Stimulated activated naive CD4-positive, alpha-beta T cell (primary cell): ENCODE measurements at places on chromosomes 7 and 10.

- DNase-seq = no peak
Measured at GRCh38 chr10:63430091-63430998, 35.4 kb downstream of the JMJD1C start.

DNA sequence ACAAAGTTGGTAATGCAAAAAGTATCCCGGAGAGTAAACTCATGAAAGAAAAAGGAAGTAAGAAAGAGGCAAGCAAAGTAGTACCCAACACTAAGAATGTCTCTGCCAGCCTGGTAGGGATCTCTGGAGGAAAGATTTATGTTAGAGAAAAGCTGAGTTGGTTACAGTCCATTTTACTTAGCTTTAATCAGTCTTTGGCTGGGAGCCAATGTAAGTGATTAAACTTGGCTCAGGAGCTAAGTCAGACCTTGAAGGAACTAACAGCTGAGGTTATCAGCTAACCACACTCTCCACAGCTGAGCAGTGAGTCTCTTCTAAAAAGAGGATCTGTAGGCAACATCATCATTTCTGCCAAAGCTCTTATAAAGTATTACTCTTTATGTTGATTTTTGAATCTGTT lies 148.0 kb downstream of the ANKRD7 start:
- no peak for DNase-seq

DNA sequence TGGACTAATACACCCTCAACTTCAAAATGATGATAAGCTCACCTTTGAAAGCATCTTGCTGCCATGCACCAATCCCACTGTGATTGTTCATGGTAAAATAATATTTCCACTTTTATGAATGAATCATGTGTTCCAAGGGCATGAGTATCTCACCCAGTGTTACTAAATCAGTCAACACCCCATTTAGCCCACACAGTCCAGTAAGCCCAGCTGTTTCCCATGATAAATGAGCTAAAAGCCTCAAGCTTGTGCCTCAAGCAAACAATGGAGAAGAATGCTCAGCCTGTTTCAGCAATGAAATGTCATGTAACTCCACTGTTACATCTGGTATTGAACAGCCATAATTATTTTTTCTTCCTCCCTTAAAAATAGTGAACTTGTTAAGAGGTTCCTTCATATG lies 442.5 kb downstream of the XPNPEP1 start:
- no peak for DNase-seq

DNA sequence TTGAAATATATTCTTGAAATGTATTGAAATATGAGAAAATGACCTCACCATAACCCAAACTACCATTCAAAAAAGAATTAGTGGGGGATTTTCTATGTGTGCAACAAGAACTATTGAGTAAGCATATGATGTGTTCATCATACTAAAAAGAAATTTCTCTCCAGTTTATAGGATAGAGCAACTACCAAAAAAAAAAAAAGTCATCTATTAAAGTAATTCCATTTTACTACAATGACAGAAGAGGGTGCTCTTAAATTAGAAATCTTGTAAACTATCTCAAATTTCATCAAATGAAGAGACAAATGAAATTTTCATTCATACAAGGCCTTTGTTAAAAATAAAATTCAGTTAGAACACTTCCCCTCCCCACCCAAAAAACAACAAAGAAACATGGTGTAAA lies 195.4 kb upstream of the PLXDC2 start:
- no peak for DNase-seq

GRCh38 chr10:68550747-68551411 lies 9.3 kb upstream of the TET1 start:
- DNase-seq = no peak

- no peak for DNase-seq
Measured at GRCh38 chr10:115082506-115082905, 10.7 kb upstream of the ATRNL1 start.

- no peak for DNase-seq
Measured at GRCh38 chr10:99372546-99373271, 43.6 kb downstream of the CNNM1 start.

DNA sequence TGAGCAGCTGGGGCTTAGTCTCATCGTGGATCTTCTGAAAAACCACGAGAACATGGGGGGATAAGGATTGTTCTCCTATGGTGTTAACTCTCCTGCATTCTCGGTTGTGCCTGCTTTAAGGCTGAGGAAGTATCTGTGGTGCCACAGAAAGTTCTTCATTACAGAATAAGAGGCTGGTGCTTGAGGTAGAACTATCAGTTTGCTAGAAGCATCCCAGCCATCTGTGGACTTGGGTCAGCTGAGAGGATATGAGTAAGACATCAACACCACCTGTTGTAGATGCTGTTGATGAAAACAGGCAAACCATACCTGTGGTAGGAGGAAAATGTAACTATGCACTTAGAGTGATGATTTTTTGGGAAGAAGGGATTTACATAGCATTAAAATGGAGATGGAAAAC lies 416.6 kb downstream of the PHTF2 start:
- no peak for DNase-seq

DNA sequence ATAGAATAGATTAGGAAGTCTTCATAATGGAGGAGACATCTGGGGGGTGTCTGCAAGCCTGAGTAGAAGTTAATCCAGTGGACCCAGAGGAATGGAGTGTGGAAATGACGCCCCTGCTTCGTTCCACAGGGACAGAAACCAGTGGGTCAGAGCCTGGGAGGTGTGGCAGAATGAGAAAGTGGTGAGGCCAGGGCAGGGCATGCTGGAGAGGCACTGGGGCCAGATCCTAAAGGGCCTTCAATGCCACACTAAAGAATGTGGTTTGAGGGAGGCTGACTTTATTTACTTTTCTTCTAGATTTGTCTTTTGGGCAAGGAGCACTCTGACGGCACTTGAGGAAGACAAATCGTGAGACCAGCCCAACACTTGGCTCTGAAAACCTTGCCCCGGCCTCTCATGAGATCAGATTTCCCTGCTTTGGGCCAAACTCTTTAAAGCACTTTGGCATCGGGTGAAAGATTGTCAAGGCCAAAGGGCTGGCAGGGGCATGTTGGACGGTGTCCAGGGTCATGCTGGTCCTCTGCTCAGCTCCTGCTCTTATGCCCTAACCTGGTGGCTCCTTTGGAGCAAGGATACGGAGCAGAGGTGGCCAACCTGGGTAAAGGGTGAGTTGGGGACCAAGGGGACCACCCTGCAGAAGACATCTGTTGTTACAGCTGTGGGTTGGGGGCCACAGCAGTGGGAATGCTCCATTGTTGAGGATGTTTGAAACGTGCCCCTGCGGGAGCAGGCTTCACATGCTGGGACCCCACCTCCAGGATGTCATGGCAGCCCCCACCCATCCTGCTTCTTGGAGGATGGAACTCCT lies 157.0 kb upstream of the ZMIZ1 start:
- no peak for DNase-seq

- no peak for DNase-seq
Measured at GRCh38 chr7:104160375-104160774, 47.4 kb downstream of the ORC5 start.

DNA sequence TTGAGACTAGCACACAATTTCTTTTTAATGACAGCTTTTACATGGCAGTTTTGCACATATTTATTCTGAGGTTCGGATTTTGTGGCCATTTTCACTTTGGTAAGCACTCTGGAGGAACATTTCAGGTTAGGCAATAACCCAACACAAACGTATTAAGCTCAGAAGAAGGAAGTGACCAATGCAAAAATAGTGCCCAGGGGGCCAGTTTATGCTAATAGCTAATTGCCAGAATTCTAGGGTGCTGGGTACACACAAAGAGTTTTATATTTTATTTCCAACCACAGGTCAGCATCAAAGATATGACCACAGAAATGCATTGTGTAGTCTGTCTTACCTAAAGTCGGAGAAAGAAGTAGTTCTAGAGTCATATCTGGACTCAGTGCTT lies 8.4 kb upstream of the AGR2 start:
- no peak for DNase-seq

DNA sequence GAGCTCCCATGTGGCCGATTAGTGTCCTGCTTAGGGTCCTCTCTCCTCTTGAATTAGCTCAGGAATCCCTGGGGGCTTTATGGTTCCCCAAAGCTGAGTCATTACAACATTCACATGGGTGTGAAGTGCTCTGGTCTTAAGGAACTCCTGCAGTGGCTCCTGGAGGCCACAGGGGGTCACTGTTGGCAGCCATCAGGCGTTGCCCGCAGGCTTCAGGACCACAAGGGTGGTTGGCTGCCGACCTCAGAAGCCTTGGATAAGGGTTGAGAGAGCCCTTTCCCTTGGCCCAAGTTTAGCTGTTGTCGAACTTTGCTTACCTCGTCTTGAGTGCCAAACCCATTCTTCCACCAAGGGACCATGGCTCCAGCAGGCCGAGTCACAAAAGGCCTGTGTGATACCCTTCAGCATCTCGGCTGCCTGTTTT lies 61.7 kb downstream of the SH2D4B start:
- DNase-seq = no peak

GRCh38 chr10:85447690-85448089 lies 918.9 kb downstream of the GRID1 start:
- no peak for DNase-seq

GRCh38 chr7:50142425-50143017 lies 49.5 kb upstream of the ZPBP start:
- no peak for DNase-seq

DNA sequence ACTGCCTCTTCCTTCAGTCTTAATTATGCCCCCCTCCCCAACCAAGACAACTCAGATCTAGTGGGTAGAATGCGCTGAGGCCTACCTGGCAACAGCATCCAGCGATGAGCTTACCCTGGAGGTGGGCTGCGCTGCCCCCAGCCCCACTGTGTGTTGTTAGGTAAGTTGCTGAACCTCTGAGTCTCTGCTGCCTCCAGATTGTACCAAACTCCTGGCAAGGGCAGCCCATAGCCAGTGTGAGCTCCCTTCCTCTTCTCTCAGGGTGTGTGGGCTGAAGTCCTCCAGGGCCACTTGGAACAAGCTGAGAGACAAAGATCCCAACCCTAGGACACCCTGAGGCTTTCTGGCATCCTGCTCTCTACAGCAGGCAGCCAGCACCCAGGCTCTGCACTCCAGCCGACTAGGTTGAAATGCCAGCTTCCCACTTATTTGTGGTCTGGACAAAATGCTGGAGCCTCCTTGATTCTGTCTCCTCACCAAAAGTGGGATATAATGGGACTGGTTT lies 135.3 kb downstream of the ARHGAP22 start:
- no peak for DNase-seq

- no peak for DNase-seq
Measured at GRCh38 chr7:44288811-44289340, 36.5 kb downstream of the CAMK2B start.

DNA sequence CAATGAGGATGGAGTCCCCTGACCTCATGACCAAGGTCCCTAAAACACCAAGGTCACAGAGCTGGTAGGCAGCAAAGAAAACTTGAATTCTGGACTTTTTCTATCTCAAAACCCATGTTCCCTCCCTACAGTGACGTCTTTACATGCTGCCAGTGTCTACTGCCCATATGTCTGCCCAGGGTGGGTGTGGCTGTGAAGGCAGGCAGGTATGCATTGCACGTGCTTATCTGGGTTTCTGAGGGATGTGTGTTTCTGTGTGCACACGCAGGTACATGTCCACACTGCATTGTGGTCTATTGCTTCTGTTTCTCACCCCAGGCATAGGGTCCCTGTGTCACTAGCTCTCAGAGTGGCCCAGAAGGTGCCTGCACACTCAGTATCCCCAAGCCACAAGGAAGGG lies 13.5 kb downstream of the ATP6V1F start:
- no peak for DNase-seq

DNA sequence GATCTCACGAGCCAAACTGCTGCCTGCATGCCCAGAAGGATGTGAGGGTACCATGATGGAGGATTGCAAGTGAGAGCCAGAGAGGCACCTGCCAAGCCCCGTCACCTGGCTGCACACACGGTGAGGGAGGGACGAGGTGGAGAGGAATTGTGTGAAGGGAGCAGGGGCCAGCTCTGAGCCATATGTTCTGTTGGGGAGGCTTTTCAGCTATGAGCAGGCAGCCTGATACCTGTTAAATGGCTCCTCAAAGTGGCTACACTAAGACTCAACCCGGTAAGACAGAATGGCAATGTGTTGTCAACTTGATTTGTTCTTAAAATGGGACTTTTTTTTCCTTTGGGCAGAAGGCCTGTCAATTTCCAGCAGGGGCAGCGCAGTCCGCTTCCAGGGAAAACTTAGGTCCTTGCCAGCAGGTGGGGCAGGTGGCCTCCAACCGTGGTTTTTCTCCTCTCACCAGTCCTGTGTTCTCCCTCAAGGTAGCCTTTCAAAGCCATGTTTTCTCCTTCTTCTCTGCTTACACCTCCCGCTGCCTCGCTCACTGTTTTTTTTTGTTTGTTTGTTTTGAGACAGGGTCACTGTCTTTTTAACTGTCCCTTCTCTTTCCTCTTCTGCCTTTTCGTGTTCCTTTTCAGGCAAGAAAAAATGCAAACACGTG lies 57.7 kb upstream of the ZNRF2 start:
- DNase-seq = no peak

GRCh38 chr10:123800821-123801220 lies 90.8 kb downstream of the CPXM2 start:
- no peak for DNase-seq

- DNase-seq = no peak
Measured at GRCh38 chr7:135300913-135301765, 67.5 kb downstream of the STRA8 start.

GRCh38 chr10:47294057-47294456 lies 5.9 kb upstream of the GDF10 start:
- DNase-seq = no peak

DNA sequence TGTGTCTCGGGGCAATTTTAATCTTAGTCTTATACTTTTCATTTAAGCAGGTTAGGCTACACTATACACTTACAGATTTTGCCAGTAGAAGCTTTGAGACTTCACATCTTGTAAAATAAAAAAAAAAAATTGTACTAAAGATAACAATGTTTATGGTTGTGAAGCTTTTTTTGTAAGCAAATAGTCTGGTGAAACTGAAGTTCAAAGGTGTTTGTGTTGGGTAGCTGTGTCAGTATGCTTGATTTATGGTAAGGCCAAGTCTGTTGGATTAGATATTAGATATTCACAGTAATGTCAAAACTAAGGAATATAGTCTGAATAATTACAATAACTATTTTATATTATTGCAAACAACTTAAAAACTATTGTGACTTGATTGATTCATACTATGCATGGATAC lies 31.0 kb upstream of the PRSS1 start:
- no peak for DNase-seq

DNA sequence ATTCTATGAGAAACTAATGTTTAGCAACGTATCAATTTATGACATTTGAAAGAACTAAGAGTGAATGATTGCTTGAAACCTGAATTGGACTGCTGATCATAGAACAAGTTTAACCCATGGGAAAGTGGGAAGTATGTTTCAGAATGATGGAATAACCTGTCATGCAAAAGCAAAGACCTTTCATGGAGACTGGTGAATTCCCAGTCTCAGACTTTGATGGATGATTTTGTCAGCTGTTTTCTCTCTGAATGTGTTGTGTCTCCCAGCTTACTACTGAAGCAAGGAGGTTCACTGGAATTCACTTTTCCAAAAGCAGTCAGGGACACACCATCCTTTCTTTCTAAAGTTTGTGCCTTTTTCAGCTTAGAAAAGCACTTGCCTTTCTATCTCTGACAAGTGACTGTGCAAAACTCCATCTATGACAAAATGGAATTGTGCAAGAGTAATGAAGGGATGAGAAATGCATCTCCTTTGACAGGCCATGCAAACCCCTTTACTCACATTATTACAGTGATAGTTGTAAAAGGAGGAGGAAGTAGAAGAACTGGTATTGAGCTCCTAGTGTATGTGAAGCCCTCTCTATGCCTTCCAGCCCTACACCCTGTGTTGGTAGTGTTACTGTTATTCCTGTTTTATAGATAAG lies 176.1 kb downstream of the PRKG1 start:
- DNase-seq = no peak

- DNase-seq = no peak
Measured at GRCh38 chr7:2823130-2823529, 21.0 kb downstream of the GNA12 start.

- DNase-seq = no peak
Measured at GRCh38 chr7:122068046-122068445, 76.0 kb downstream of the AASS start.
